ENCODE measurements at places on chromosomes 7 and 10.

DNA sequence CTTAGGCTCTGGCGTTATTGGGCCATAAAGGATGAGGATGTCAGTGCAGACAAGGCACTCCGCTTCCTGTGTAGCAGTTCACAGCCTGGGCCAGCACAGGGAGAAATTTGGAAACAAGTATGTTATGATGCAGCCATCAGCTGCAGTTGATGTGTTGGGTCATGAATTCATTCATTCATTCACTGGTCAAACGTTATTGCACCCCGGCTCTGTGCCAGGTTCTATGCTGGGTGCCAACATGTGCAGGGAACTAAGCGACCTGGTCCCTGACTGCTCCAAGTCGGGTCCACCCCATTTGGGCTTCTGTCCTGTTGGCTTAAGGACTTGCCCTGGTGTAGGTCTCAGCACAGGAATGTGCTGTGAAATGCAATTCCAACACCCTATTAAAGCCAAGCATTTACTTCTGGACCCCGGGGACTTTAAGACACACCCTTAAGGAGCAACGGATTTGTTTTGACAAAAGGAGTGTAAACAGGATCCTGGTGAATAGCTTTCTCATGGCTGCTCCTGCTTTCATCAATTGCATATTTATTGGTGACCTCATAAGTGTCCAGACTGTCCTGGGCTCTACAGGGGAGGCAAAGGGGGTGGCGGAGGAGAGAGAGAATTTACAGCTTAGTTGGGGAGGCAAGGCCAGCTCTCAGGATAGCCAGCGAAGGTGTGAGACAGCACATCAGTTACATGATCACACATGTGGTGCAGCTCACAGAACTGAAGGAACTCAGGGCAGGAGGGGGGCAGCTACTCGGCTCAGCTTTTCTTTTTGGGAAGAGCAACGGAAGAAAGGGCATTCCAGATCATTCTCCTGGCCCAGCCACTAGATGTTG, 158.6 kb downstream of the GRK5 start:
- DNase-seq = no peak

- DNase-seq = no peak
Observed at GRCh38 chr7:91089382-91089963, 174.8 kb upstream of the FZD1 start.

GRCh38 chr10:1241973-1242935, 186.1 kb downstream of the WDR37 start:
- no peak for DNase-seq

GRCh38 chr7:17985473-17986239, 42.0 kb downstream of the PRPS1L1 start:
- no peak for DNase-seq

- no peak for DNase-seq
Observed at GRCh38 chr7:32289651-32290414, 200.3 kb downstream of the LSM5 start.

- no peak for DNase-seq
Observed at GRCh38 chr10:75622503-75622902, 191.1 kb downstream of the LRMDA start.

DNA sequence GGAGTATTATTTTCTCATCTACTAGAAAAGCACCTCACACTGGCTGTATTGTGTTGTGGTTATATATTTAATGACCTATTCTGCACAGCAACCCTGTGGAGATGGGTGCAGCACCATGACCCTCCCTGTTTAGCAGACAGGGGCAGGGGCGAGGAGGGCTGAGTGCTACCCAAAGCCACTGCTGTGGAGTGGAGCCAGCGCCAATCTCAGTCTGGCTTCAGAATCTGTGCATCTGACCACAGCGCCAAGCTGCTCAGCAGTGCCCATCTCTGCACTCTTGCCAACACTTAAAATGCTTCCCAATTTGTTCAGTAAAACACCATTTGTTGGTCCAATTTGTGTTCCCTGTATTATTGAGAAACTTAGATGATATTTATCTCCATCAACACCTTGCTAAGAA, 239.1 kb downstream of the ZMYND11 start:
- DNase-seq = no peak

GRCh38 chr10:76939933-76940468, 697.6 kb downstream of the KCNMA1 start:
- no peak for DNase-seq

DNA sequence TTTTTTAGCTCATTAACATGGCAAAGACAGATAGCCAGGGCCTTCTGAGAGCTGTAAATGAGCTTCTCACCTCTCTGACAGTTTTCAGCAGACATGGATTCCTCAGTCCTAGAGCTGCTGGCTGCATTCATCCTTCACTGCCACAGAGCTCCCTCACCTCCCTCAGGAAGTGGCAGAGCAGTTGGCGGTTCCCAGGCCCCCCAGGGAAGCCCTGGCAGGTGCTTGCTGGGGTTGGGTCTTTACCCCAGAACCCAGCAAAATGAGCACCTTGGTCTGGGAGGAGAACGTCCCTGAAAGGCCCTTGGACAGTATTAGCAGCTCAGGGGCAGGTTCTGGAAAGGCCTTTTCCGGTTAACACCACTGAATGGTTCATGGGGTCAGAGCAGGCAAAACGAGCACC, 288.0 kb downstream of the PTPRN2 start:
- no peak for DNase-seq

GRCh38 chr10:47253030-47253637, 46.9 kb upstream of the GDF10 start:
- DNase-seq = no peak

DNA sequence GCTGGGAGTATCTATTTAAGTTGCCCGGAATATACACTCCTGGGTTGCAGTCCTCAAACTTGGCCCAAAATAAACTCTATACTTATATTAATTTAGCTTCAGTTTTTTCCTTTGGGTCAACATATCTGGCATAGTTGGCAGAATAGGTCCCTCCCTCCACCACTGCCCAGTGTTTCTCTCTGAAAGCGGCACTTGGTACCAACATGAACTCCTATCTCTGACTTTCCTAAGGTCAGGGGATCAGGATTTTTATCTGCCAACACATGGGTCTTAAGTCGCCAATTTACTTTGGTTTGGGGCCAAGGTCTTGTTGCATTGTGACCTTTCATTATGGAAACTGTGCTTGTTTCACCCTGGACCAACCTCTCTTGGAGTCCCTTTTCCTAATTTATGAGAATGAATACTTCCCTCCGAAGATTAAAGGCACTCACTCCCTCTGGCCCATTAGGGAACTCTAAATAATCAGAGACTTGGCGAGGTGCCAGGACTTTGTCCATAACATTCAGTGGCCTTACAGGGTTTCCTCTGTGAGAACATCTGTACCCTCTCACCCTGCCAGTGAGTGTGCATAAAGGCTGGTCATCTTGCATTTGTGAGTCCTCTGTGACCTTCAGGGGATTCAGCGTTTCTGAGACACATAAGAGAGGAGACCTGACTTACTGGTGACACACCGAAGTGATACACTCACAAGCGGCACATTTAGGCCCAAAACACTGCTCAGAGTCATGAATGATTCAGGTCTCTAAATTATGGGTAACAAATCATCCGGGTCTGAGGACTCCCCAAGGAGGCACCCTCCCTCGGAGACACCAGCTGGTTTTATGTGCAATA, 19.7 kb upstream of the FKBP9 start:
- DNase-seq = no peak

- DNase-seq = no peak
Observed at GRCh38 chr7:148747274-148747673, 48.6 kb downstream of the CUL1 start.

DNA sequence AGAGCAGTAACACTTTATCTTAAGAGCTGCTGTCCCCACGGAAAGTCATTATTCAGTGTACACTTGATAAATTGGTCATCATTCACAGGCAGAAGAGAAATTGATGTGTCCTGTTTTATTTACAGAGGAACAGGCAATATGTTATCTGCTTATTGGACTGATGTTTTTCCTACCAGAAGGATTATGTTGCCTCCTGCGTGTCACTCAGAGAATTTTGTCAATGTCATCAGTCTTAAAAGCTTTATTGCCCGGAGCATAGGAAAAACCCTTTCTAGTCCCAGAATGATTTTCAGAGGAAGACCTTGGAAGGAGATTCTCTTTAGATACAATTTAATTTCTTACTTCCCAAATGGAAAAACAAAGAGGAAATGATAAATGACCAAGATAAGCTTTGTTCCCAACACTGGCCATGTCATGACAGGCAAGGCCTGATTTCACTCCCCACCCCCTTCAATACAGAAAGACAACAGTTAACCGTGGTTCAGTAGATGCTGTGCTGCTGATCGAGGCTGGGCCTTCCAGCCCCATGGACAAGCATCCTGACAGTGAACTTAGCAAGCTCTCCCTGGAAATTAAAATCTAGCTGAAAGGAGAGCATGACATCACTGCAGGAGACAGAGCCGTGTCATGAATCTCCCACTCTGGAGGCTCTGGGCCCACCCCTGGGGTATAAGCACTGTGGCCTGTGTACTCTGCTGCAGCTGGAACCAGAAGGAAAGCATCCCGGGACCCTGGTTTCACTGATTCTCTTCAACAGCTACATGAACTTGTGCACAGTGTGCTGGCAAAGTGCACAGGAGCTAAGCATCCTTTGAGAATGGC, 118.8 kb upstream of the LYZL2 start:
- DNase-seq = no peak

Data from GF-D8 (cell line).